Right lobe of liver (tissue), 6 donors: ENCODE measurements at places on chromosomes 4 and X. TPM values are rescaled to one million over a fixed set of nuclear protein-coding genes. Genes with fewer than 3 reads are reported as not detected.

GRCh38 chr4:6473264-6474052 lies 1.0 kb upstream of the PPP2R2C start:
- DNase-seq: no peak

GRCh38 chr4:80431203-80431965 lies 95.9 kb downstream of the CFAP299 start:
- DNase-seq: no peak

GRCh38 chr4:174423257-174423944 lies 98.9 kb downstream of the HPGD start:
- DNase-seq: no peak

- no peak for DNase-seq
Observed at GRCh38 chr4:169802873-169803272, 45.1 kb upstream of the HPF1 start.

The BEND2 gene
- not detected for total RNA-seq

- DNase-seq: no peak
Observed at GRCh38 chr4:10872833-10873517, 188.4 kb upstream of the CLNK start.

The ZDHHC9 gene
- total RNA-seq: 30.8 TPM

DNA sequence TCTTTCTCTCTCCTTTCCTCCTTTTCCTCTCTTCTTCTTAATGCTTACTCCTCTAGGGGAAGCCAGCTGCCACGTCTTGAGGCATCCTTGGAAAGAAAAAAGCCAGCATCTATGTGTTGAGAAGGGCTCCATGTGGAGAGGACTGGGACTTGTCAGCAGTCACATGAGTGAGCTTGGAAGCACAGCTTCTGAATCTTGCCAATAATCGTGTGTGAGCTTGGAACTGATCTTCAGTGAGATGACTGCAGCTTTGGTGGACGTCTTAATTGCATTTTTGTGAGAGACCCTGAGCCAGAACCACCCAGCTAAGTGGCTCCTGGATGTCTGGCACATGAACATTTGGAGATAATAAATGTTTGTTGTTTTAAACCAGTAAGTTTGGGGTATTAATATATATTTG lies 371.7 kb downstream of the SLITRK2 start:
- DNase-seq: no peak

- DNase-seq: no peak
Observed at GRCh38 chr4:186900232-186900900, 176.7 kb upstream of the FAT1 start.

DNA sequence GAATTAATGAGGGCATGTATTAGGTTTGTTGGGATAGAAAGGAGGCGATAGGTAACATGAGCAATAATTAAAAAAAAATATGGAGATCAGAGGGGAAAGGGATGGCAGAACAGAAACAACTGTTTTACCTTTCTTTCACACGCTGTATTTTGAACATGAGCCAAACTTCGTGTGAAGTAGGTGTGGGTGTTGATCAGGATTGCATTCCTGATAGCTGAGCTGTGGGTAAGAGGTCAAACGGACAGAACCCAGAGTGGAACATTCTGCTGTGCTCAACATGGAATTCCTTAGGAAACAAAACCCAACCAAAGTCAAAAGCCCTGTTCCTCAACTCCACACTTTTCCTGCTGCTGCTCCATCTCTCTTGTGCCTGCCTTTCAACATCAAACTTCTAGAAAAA lies 162.5 kb upstream of the CASK start:
- no peak for DNase-seq

The H2BW2 gene
- not detected for total RNA-seq

DNA sequence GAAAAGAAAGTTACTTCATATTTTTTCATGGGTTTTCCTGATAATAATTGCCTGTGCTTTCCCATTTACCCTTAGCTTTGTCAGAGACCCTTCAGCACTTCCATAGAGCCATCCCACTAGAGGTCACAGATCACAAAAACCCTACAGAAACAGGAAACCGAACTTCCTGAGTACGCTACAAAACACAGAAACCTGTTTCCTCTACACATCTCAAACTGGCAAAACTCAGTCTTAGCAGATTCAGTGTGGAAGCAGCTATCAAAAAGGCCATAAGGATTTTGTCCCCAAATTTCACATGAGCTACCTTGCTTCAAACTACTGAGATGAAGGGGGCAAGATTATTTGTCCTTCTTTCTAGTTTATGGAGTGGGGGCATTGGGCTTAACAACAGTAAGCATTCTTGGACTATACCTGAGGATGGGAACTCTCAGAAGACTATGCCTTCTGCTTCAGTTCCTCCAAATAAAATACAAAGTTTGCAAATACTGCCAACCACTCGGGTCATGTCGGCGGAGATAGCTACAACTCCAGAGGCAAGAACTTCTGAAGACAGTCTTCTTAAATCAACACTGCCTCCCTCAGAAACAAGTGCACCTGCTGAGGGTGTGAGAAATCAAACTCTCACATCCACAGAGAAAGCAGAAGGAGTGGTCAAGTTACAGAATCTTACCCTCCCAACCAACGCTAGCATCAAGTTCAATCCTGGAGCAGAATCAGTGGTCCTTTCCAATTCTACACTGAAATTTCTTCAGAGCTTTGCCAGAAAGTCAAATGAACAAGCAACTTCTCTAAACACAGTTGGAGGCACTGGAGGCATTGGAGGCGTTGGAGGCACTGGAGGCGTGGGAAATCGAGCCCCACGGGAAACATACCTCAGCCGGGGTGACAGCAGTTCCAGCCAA lies at the start of gene MMRN1:
Gene MMRN1, plus strand, starts transcription at position 206 of the 902 bp plus-strand sequence. Its CDS starts 118 bp downstream, at position 324.
- DNase-seq: no peak

DNA sequence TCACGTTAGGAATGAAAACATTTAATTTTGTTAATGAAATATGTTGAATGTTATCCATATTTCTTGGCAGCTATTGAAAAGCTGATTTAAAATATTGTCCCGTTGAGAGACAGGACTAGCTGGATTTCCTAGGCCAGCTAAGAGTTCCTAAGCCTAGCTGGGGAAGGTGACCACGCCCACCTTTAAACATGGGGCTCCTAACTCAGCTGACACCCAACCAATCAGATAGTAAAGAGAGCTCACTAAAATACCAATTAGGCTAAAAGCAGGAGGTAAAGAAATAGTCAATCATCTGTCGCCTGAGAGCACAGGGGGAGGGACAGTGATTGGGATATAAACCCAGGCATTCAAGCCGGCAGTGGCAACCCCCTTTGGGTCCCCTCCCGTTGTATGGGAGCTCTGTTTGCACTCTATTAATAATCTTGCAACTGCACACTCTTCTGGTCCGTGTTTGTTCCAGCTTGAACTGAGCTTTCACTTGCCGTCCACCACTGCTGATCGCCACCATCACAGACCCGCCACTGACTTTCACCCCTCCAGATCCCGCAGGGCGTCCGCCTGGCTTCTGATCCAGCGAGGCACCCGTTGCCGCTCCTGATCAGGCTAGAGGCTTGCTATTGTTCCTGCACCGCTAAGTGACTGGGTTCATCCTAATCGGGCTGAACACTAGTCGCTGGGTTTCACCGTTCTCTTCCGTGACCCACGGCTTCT lies 308.9 kb downstream of the GLUD2 start:
- DNase-seq: no peak

- no peak for DNase-seq
Observed at GRCh38 chr4:118867311-118868067, 21.2 kb upstream of the SYNPO2 start.

- no peak for DNase-seq
Observed at GRCh38 chr4:125432078-125432477, 117.3 kb downstream of the FAT4 start.

GRCh38 chr4:23930750-23931488 lies 41.1 kb upstream of the PPARGC1A start:
- peak; percentile 90 for DNase-seq

The ADGRL3 gene
- total RNA-seq: 0.06 TPM

DNA sequence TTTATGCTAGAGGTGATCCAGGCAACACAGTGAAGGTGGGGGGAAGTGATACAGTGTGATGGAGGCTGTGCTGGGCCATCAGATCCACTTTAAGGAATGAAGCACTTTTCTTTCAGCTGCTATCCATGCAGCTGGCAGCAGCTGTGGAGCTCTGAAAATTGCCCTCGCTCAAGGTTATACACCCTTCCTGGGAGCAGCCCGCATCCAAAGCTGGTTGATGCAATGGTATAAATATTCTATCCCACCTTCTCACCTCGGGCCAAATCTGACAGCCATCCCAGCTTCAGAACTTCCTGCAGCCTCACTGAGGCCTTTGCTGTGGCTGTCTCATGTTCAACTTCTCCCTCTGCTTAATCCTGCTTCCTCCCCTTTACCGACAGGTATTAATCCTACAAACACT lies 18.6 kb downstream of the CXCL13 start:
- DNase-seq: no peak
